ENCODE measurements at places on chromosomes 3 and 15.

DNA sequence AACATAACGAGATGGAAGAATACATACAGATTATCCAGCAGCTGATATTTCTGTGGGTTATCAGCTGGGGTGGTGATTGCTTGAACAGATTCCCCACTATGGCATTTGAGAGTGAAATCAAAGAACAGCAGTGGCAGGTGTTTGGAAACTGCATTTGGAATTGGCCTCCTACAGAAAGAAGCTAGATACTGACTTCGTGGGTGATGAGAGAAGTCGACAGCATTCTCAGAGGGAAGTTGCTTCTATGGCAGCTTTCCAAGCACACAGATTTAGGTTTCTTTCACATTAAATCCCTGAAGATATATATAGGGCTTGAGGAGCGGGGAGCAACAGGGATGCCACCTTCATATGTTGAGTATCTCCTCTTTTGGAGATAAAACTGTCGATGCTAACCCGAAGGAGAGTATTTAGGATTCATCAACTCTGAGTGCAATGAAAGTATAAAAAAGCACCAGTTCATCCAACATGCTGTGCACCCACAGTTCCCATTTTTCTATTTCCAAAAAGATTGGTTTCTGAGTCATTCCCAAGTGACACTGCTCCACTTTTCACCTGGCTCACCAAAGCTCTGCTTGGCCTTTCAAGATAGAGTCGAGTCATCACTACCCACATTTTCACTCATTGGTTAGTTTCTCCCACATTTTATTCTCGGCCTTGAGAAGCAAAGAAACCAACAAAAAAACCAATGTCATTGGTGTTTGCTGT, 579.8 kb upstream of the SUCLG2 start:
- no peak for DNase-seq

DNA sequence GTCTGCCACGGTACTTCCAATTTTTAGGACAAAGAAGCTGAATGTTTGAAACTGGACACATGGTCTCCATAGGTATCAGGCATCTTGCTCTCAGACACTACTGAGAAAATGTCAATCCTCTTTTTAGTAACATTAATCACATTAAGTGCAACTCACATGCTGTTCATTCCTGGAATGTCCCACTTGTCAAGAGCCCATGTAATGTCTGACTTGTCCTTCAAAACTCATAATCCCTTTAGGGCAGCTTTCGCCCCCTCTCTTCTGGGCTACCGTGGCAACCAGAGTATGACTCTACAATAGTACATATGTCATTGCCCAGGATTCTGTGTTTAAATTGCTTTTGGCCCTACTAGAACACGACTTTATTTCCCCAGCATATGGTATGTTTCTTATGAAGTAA, 12.3 kb downstream of the NUDT16 start:
- DNase-seq: no peak

- DNase-seq: no peak
Observed at GRCh38 chr3:188042466-188042865, 111.5 kb upstream of the LPP start.

GRCh38 chr3:16875876-16876550, 8.7 kb upstream of the PLCL2 start:
- DNase-seq: no peak

DNA sequence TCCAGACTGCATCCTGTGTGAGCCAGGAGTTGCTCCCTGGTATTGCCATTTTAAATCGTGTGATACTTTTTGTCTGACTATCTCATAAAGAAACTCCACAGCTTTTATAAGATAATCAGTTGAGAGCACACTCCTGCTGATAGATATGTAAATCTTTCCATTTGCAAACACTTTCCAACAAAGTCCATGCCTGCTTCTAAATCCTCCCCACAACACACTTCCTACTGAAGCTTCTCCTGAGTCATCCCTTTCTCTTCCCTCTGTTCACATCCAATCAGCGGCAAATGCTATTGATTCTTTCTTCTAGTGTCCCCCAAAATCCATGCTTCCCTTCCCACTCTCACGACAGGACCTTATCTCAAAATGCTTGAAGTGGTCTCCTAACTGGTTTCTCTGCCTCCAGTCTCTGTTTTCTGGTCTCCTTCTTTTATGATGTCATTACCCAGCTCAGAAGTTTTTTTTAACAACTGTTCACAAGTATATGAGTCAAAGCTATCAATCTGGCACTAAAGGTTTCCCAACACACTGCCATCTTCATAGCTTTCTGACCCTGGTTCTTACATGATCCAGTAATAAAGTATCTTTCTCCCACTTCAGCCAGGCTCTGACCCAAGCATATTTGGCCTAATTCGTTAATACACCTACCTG, 4.5 kb upstream of the WWTR1 start:
- no peak for DNase-seq

Data from activated naive CD4-positive, alpha-beta T cell treated with Interleukin-2 at 50 U/mL for 16 hours (primary cell).